Fibroblast of skin of left biceps (primary cell): ENCODE measurements at places on chromosomes 6 and 20.

GRCh38 chr6:32189742-32190053, 304 bp downstream of the PBX2 start:
- DNase-seq, result no peak

- DNase-seq, result no peak
Observed at GRCh38 chr20:52652271-52652670, 319.9 kb upstream of the TSHZ2 start.

GRCh38 chr6:129845696-129846095, 15.4 kb downstream of the TMEM244 start:
- no peak for DNase-seq

GRCh38 chr6:1470040-1470439, 80.7 kb downstream of the FOXF2 start:
- DNase-seq, result no peak

GRCh38 chr6:111417181-111417585, 65.8 kb downstream of the REV3L start:
- DNase-seq, result no peak

- no peak for DNase-seq
Observed at GRCh38 chr20:37408302-37409193, 62.6 kb downstream of the SRC start.

- no peak for DNase-seq
Observed at GRCh38 chr6:14831937-14832336, 413.9 kb upstream of the JARID2 start.

GRCh38 chr6:11681770-11682169, 96.8 kb downstream of the ADTRP start:
- DNase-seq, result no peak

GRCh38 chr20:21503345-21503744, 10.5 kb downstream of the NKX2-2 start:
- DNase-seq, result no peak

- DNase-seq, result no peak
Observed at GRCh38 chr20:21101932-21102575, 4.1 kb downstream of the LINC00237 start.

- DNase-seq, result no peak
Observed at GRCh38 chr6:97563529-97563928, 280.5 kb upstream of the MMS22L start.
